ENCODE measurements at places on chromosomes 16 and 17.

GRCh38 chr16:12757546-12757945 lies 46.1 kb downstream of the CPPED1 start:
- no peak for DNase-seq

GRCh38 chr16:79500866-79501265 lies 99.7 kb downstream of the MAF start:
- DNase-seq: no peak

DNA sequence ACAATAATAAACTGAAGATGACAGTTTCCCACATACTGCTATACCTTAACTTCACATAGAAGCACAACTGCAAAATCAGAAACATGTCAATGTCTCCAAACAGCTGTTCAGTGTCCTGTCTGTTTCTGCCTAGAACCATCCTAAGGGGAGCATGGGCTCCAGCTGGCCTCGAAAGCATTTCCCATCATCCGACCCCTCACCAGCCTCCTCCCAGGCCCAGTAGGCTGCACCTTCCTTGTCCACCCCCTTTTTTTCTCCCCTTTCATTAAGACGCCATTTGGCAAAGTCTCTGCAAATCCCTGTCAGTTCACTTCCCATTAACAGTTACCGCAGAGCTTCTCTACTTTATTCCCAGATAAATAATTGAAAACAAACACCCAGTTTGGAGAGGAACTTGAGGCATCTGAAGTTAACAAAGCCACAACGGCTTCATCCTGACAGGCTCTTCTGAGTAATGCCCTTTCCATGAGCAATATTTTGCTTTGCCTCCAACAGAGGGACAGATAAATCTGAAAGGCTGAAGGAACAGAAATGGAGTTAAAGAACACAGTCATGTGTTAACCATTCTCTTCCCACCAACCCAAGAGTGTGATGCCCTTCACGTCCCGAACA lies 65.3 kb downstream of the SLC39A11 start:
- DNase-seq: no peak

- DNase-seq: no peak
Measured at GRCh38 chr17:74332017-74332650, 6.1 kb downstream of the KIF19 start.

GRCh38 chr17:8955021-8955959 lies 10.2 kb downstream of the PIK3R5 start:
- no peak for DNase-seq

GRCh38 chr17:4479340-4479981 lies 19.2 kb upstream of the SPNS2 start:
- no peak for DNase-seq

DNA sequence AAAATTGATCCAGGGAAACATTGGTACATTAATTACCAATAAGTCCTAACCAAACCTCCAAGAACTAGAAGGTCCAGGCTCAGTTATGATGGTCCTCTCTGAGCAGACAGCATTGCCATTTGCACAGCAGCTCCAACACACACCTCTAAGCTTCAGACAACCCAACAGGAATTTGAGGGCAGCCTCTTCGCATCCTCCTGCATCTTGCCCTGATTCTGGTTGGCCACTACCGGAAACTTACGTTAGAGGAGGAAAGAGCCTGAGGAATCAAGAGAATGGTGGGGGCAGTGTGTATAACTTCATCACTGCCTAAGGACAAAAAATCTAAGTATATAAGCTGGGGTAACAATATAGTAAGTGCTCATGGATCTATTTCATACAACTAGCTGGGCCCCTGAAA lies 15.7 kb downstream of the FAM117A start:
- DNase-seq: no peak

GRCh38 chr17:50380369-50381259 lies 7.6 kb downstream of the EME1 start:
- no peak for DNase-seq

DNA sequence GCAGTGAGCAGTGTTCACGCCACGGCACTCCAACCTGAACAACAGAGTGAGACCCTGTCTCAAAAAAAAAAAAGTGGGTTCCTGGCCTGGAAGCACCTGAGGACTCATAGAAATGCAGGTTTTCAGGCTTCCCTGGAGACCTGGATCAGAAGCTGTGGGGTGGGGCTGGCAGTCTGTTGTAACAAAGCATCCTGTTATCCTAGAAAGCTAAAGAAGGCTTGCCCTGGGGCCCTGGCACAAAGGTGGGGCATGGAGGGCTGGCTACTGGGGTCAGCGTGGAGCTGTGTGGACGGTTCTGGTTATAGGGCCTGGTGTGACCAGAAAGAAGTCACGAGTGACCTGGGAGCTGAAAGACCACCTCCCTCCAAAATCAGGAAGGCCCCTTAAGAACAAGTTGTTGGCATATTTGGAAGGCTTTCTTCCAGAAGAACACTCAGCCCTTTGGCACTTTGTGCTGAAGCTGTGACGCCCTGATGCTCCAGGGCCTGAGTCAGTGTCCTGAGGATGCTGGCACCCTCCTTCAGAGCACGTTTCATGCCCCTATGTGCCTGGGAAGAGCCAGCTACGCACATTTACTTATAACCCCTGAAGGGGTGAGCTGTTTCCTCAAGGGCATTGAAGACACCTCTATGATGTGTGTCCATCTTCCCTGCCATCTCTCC lies 6.2 kb downstream of the CRISPLD2 start:
- DNase-seq: no peak

DNA sequence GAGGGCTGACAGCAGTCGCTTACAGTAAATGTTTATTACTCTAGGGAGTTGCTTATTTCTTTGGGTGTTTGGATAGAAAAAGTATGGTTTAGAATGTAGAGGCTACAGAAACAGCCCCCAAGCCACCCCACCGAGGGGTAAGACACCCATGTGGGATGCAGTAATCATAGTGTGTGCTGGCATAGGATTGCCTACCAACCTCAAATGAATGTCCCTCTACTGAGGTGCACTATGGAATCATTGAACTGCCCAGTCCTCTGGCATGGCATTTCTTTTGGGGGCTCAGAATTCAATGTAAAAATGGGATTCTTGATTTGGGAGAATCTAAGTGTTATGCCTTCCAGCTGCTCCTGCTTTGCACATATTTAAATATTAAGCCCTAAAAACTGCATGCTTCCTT lies 46.8 kb downstream of the ZNF267 start:
- DNase-seq: no peak

DNA sequence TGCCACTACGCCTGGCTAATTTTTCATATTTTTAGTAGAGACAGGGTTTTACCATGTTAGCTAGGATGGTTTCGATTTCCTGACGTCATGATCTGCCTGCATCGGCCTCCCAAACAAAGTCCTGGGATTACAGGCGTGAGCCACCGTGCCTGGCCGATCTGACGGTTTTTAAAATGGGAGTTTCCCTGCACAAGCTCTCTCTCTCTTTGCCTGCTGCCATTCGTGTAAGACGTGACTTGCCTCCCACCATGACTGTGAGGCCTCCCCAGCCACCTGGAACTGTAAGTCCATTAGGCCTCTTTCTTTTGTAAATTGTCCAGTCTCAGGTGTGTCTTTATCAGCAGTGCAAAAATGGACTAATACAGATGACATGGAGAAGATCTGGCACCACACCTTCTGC lies 4.7 kb upstream of the FLCN start:
- DNase-seq: no peak

GRCh38 chr17:39062846-39063680 lies 88.4 kb downstream of the PLXDC1 start:
- DNase-seq: no peak

- no peak for DNase-seq
Measured at GRCh38 chr17:80365001-80365965, 49.7 kb upstream of the ENDOV start.

- DNase-seq: no peak
Measured at GRCh38 chr17:13428611-13429042, 173.1 kb downstream of the HS3ST3A1 start.

All from LoVo (cell line).